ENCODE measurements at places on chromosomes 3 and 15.

- DNase-seq: no peak
Measured at GRCh38 chr15:42728560-42728959, 8.4 kb downstream of the CDAN1 start.

DNA sequence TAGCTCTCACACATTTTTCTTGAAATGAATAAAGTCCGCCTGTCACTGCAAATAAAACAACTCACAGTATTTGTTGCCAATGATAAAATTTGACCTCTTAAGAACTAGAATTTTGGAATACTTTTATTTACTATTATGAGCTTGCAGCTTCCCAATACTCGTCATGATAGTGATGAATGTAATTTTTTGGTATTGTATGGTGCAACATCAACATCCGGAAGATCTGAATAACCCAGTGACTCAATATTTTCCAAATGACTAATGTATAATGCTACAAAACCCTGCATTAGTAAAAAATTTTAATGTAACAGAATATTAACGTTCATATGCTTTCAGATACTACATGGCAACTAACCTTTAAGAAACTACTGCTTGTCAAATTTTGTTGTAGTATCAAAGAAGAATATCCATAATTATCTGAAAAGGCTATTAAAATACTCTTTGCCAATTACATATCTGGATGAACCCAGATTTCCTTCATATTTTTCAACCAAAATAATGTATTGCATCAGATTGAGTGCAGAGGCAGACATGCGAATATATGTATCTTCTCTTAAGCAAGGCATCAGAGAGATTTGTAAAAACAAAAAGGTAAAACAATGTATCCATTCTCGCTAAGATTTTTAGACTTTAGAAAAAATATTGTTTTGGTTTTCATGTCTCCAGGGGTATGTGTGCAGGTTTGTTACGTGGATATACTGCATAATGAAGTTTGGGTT, 95.3 kb downstream of the IGF2BP2 start:
- no peak for DNase-seq

- no peak for DNase-seq
Measured at GRCh38 chr15:65632780-65633375, 11.1 kb downstream of the SLC24A1 start.

- peak; percentile 74 for DNase-seq
Measured at GRCh38 chr15:34795267-34796081, at the start of gene ACTC1. Gene ACTC1 (minus strand): TSS chr15:34795549. CDS start chr15:34794808, 741 bp downstream.

DNA sequence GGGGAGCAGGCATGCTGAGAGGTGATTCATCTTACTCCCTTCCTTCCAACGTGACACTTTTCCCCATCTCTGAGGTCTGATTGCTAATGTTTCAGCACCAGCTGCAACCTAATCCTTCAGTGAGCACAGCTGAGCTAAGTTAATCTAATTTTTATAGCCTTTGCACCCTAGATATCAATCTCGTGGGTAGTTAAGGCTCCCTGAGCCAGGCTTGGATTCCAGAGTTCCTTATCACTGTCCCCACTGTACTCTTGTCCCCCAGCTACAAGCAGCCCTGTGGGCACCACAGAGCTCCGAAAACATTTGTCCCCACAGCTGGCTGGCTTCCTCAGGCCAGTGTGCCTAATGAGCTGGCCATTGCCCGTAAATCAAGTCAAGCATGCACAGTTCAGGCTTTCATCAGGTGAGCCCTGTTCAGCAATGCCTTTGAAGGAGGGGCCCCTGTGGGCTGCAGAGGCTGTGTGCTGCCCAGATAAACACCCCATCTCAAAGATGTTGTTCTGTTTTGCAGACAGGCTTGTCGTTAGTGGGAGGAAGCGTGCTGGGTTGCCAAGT, 376.9 kb upstream of the RASGRP1 start:
- no peak for DNase-seq

DNA sequence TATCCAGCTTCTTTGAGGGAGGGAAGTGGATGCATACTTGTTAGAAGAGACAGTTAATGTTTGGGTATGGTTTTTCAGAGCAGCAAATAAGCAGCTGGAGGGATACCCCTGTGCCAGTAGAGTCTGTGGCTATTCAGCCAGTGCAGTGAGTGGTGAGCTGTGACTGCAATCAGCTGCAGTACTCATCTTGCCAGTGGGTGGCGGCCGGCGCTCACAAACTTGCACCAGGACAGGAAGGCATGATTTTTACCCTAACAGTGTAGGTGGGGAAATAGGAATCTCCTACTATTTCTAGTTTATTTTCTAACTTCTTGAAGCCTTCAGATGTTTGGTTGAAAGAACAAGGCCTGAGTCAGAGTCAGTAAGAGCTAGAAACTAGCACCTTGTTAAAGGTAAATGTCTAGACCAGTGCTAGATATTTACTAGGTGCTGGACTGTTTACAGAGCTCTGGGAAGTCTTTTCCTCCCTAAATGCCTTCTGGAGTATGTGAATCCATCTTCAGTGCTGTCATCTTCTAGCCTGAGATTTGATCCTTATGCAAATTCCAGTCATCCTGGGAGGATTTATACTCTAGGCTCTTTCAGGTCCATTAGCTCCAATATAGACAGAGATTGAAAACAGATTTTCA, 23.6 kb downstream of the TIMP4 start:
- DNase-seq: peak; percentile 54

- DNase-seq: peak; percentile 86
Measured at GRCh38 chr15:76935620-76936019, 4.1 kb downstream of the RCN2 start.

- DNase-seq: no peak
Measured at GRCh38 chr3:162742159-162742717, 1245.6 kb downstream of the OTOL1 start.

- DNase-seq: no peak
Measured at GRCh38 chr3:131645638-131646037, 142.9 kb upstream of the MRPL3 start.

- DNase-seq: no peak
Measured at GRCh38 chr3:138842483-138843188, 7.9 kb upstream of the PIK3CB start.

GRCh38 chr3:191356631-191357439, 26.5 kb upstream of the UTS2B start:
- DNase-seq: no peak
